CMK (cell line): ENCODE measurements at places on chromosomes 7 and 10.

DNA sequence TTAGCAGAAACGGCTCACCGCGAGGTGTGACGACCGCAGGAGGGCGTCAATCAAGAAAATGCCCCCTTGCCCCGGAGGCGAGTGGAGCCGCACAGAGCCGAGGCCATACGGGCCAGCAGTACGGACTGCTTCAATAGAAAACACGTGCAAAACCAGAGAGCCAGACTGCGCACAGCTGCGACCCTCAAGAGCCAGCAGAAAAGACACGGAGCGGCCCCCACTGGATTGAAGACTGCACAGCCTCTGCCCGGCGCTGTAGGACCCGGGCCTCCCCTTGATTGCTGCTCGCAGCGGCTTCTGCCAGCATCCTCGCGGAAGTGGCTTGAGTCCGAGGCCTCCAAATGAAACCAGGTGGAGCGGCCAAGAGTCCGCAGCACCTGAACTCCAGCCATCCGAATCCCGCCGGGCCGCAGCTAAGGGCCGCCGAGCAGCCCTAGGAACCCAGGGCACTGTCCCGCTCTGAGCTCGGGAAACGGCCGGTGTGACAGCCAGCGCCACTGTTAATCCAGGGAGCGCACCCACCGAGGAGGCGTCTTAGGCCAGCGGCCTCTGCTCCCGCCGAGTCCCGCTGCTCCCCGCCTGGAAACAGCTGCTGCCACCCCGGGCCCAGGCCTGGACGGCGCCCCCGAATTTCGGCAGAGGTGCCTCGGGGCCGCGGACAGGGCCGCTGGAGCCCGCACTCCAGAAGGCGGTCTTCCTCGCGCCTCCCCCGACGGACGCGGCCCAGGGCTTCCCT is 660 bp upstream of the HHEX start:
- DNase-seq: no peak

GRCh38 chr10:86331861-86332260 is 34.7 kb downstream of the GRID1 start:
- no peak for DNase-seq

DNA sequence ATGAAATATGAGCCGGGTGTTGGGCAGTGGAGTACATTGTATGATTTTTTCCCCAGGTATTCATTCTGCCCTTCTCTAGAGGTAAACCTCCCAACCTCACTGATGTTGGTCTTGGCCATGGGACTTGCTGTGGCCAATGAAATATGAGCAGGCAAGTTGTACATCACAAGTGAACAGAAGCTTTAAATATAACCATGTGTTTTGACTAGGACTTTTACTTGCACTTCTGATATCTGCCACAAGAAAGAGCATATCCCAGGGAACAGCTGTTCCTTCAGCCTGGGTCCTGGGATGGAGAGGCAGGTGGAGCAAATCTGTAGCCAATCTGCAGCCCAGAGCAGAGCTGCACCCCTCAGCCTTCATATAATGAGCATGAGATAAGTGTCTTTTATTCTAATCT is 109.8 kb upstream of the PALS2 start:
- no peak for DNase-seq

DNA sequence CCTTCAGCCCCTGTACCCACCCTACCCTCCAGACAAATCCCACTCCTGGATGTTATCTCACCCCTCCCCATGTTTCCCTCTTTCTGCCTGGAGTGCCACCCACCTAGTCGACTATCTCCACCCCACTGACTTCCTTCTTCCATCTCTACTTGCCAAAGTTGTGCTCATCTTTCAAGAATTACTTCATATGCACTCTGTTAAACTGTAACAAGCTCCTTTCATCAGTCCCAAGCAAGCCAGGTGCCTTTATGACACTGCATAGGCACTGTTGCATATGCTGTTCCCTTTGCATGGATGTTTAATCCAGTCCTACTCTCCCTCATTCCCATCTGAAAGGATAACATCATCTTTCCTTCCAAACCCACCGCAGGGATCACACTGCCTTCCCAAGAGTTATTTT is 8.9 kb upstream of the CDK1 start:
- no peak for DNase-seq

DNA sequence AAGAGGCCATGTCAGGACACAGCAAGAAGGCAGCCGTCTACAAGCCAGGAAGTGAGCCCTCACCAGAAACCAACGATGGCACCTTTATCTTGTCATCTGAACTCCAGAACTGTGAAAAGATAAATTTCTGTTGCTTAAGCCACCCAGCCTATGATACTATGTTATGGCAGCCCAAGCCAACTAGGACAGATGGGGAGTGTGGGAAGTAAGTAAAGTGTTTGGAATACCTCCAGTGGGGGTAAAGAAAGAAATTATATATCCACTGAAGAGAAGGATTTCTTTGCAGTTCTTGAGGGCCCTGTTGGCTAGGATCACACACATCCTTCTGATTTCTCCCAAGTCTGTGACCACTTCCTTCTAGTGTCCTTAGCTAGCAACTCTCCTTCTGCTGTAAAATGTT is 384.4 kb downstream of the TNS3 start:
- DNase-seq: no peak

- DNase-seq: no peak
These were observed 526 bp downstream of the SFRP5 start for GRCh38 chr10:97771055-97771891.

DNA sequence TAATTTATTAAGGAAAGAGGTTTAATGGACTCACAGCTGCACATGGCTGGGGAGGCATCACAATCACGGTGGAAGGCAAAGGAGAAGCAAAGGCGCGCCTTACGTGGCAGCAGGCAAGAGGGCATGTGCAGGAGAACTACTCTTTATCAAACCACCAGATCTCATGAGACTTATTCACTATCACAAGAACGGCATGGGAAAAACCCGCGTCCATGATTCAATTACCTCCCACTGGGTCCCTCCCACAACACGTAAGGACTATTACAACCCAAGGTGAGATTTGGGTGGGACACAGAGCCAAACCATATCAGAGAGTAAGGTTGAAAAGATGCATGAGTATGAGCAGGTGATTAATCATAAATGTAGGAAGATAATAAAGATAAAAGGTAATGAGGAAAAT is 3.2 kb upstream of the JCAD start:
- DNase-seq: no peak

- no peak for DNase-seq
These were observed 24.5 kb upstream of the KCTD7 start for GRCh38 chr7:66604198-66604597.

DNA sequence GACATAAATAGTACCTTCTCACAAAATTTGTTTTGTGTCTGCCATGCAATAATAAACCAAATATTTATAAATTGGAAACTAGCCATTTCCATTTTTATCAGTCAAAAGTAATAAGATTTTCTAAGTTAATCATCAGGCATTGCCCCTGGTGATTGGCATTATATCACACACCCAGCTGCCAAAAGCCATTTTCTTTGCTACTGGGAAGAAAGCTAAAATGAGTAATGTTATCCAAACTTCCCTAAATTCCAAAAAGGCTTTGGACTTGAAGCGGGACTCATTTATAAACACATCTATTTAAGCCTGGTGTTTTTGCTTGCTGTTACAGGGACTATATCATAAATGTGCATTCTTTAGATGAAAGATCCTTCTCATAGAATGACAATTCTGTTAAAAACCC is 86.0 kb downstream of the AKR1D1 start:
- no peak for DNase-seq

GRCh38 chr10:17229016-17229716 is 1.1 kb downstream of the VIM start:
- no peak for DNase-seq

DNA sequence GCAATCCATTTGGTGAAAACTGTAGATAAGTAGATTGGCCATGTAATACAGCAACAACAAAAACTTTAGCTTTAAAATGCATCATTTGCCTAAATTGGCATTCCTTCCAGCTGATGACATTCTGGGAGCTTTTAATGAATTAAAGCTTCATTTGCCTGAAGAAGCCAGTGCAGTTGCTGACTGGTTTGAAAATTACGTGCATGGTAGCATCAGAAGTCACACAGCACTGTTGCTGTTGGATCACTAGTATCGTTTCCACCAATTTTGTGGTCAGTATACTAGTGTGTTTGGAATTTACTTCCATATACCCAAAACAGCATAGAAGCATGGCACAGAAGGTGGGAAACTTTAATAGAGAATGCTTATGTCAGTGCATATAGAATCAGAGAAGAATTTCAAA is 194.9 kb downstream of the ETV1 start:
- DNase-seq: no peak

GRCh38 chr10:117597216-117597615 is 54.7 kb downstream of the EMX2 start:
- no peak for DNase-seq

GRCh38 chr10:81135851-81136250 is 598.1 kb downstream of the SH2D4B start:
- DNase-seq: no peak

- no peak for DNase-seq
These were observed 307.6 kb downstream of the FRMD4A start for GRCh38 chr10:14022954-14023672.

DNA sequence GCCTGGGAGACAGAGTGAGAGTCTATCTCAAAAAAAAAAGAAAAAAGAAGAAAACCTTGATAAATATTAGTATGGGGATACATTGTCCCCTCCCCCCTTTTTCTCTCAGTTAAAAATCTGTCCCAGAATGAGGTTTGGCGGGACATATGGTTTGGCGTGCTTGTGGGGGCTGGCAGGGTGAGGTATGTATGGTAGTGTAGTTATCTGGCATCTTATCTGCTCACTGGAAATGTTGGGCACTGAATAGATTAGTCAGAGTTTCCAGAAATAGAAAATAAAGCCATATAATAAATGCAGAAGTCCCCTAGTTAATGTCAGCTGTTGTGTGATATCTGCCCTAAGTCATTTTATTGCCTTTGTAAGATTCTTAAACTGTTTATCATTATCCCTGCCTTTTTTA is 397.5 kb upstream of the GALNT17 start:
- no peak for DNase-seq

GRCh38 chr7:102054158-102054557 is 232.5 kb upstream of the SH2B2 start:
- DNase-seq: no peak

- DNase-seq: no peak
These were observed 95.5 kb upstream of the MEOX2 start for GRCh38 chr7:15781944-15782343.

GRCh38 chr10:110704906-110705476 is 60.9 kb downstream of the RBM20 start:
- DNase-seq: no peak

DNA sequence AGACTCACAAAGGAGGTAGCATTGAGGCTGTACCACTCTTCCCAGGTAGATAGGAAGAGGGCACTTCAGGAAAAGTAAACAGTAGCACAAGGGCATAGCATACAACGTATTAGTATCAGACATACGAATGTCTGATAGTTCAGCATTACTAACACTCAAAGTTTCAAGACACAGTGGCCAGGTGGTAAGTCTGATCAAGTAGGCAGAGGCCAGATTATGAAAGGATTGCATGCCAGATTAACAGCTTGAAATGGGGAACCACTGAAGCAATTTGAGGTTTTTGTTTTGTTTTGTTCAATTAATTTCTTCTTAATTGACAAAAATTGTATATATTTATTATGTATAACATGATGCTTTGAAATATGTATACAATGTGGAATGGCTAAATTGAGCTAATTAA is 45.7 kb upstream of the IL6 start:
- DNase-seq: no peak

- DNase-seq: no peak
These were observed 37.8 kb downstream of the PTPRN2 start for GRCh38 chr7:158549616-158550393.

GRCh38 chr7:134422638-134423037 is 36.3 kb downstream of the AKR1B1 start:
- DNase-seq: no peak

DNA sequence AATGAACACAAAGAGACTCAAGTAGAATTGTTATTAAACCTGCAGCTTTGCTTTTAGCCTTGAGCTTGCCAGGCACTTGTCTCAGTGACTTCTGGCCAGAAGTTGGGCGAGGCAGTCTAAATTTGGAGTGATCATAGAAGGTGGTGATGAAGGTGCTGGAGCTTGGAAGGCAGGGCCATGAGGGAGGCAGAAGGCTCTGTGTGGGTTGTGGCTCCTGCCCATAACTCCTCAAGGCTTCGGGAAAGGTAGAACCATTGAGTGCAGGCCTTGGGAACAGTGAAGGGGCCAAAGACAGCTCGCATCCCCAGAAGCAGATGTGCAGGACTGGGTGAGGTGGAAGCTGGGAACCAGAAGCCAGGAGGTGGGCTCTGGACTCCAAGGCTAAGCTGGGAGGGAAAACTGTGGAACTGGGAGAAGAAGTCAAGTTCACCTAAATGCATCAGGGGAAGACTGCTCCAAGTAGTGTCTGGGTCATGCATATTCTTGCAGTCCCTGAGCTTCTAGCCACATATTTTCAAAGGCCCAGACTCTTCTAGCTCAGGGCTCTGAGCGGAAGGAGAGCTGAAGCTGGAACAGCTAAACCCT is 111.1 kb upstream of the HABP2 start:
- no peak for DNase-seq

DNA sequence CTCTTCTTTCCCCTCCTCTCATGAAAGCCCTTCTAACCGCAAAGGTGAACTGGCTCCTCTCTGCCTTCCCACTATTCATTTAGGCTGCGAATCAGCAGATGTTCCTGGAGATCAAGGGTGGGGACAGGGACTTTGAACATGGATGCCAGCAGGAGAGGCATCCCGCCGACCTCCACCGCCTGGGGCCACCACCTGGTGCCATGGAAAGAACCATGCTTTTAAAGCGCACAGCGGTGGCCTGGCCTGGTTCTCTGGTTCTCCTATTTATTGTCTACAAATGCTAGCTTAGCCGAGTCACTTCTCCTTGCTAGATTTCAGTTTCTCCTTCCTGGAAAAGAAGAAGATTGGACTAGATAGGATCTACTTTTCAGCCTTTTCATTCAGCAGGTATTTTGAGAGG is 43.2 kb upstream of the KCNMA1 start:
- DNase-seq: no peak

DNA sequence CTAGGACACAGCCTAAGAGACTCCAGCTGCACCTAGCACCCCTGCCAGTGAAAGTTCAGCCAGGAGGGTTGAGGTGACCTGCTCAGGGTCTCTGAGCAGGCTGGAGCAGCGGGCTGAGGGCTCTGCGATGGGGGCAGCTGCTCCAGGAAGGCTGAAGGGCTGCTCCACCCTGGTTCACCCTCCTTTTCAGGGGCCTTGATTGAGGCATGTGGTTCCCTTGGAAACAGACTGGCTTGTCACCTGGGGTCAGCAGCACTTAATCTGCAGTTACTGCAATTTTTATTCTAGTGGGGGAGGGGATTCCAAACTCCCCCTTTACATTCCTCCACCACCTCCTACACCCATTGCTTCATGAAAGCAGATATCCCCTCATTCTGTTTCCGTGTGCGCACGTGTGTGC is 85.3 kb upstream of the UNC5B start:
- DNase-seq: no peak
